ENCODE measurements at places on chromosomes 3 and 15.

DNA sequence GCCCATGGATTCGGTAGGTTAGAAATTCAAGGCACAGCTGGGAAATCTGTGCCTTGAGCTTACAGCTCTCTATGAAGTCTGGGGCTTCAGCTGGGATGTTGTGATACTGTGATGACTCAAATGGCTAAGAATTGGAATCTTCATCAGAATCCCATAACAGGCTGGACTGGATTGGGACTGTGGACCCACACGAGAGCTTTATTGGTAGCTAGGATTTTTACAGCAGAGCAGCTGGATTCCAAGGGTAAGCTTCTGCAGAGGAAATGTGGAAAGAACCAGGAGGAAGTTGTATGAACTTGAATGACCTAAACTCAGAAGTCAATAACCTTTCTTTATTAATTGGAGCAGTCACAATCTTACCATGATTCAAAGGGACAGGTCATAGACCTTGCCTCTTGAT, 1187.1 kb downstream of the ROBO1 start:
- DNase-seq, result no peak

- no peak for DNase-seq
Measured at GRCh38 chr3:25563601-25564000, 101.1 kb downstream of the TOP2B start.

DNA sequence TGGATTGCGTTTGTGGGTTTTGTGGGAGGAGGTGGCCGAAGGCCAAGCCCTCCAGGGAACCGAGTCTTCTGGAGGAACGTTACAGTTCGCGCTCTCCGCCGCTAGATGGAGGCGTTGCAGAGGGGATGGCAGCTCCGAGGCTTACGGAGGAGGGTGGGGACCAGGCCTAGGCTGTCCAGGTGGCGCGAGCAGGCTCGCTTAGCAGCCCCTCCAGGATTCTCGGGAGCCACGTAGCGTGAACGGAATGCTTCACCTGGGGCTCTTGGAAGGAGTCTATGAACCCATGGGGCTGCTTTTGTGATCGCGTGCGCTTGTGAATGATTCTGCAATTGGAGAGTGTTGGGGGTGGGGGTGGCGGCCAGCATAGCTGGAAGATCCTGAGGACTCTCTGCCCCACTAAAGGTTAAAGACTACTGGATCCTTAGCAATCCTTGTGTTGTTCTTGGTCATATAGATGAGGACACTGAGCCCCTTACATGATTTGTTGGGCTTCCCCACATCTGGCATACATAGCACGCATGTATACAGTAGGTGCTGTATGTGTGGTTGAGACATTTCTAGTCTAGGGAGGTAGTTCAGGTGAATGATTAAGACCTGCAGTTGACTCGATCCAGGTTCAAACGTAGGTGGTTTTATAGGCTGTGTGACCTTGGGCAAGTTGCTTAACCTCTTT, 25.7 kb downstream of the FAM3D start:
- peak; percentile 48 for DNase-seq

DNA sequence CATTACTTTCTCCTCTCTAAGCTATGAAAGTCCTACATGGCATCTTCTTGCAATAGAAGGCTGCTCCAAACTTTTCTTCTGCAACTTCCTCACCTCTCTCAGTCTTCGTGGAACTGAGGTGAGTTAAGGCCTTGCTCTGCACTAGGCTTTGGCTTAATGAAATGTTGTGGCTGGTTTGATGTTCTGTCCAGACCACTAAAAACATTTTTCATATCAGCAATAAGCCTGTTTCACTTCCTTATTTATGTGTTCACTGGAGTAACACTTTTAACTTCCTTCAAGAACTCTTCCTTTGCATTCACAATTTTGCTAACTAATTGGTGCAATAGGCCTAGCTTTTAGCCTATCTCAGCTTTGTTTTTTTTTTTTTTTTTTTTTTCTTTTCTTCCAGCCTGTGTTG, 335.3 kb upstream of the NECTIN3 start:
- DNase-seq, result no peak

DNA sequence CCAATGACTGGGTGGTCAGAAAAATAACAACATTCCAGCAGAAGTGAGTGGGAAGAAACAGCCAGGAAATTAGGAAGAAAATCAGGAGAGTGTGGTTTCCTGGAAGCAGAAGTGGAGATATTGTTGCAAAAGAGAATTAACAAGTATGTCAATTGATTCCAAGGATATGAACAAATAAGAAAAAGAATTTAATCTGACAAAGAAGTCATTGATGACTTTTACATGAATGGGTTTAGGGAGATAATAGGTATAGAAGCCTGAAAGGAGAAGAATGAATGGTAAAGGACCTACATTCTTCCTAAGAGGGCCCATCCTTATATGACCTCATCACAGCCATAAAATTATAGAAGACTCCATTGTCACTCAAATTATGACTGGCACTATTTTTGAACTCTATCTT, 1440.1 kb downstream of the OTOL1 start:
- no peak for DNase-seq

GRCh38 chr3:160081958-160082533, 93.4 kb downstream of the IL12A start:
- no peak for DNase-seq

- DNase-seq, result peak; percentile 48
Measured at GRCh38 chr3:12479919-12480427, 4.3 kb upstream of the TSEN2 start.

DNA sequence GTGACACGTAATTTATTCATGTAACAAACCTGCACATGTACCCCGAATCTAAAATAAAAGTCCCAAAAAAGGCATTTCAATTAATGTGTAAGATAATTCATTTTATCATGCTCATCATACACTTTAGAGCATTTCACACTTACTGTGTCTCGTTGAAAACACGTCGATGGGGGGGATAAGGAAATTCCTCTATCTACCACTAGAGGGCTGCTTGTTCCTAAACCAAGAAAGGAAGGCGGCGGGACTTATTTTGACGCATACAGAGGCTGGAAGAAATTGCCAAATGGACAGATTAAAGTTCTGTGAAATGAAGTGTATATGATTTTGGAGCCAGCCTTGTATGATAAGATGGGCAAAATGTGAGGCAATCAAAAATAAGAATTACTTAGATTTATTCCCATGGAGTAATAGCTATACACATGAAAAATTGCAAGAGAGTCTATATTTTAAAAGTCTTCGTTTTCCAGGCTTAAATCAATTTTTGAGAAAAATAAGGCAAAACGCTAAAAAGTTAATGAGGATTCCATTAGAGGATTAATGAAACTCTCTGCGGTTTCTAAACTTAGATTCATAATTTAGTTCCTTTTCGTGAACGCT, 346.8 kb downstream of the CNTN3 start:
- DNase-seq, result peak; percentile 61

DNA sequence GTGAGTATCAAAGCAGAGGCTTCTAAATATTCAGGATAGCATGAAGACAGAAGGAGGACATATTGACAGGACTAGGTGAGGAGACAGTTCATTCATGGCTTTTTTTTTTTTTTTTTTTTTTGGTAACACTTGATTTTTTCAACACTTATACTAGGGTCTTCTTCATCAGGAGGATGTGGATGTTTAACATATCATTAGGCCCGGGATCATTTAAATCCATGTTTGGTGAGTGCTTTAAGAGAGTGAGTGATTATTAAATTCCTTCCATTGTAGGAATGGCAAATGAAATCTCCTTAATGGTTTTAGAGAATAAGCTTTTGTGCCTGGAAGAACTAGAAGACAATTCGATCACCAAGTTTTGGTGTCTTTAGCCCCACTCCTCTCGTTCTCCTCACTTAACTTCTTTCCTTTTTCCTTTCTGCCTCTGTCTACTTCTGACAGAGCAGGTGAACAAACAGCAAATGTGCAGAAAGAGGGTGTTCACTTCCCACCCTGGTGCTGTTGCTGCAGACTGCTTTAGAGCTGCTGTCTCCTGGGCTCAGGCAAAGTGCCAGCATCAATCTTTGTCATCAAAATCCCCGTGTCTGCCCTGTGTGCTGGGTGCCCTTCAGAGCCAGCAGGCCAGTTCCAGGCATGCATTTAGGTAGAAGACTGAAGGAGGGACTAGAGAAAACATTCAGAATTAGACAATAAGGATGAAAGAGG, 35.6 kb upstream of the RAB11A start:
- DNase-seq, result no peak

DNA sequence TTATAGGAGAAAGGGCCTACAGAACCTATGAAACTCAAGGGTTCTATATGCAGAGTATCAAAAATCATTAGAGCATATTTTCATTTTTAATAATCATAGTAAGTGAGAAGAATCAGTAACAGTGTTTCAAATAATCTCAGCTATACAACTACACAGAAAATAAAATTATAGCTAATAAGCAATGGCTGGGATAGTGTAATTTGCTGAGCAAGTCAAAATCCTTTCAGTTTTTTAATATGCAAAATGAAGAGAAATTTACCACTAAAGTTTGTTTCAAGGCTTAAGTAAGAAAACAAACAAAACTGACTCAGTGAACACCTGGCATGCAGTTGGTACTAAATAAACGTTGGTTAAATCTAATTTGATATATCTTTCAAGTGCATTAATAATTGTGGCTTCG, 66.2 kb downstream of the EFL1 start:
- no peak for DNase-seq

DNA sequence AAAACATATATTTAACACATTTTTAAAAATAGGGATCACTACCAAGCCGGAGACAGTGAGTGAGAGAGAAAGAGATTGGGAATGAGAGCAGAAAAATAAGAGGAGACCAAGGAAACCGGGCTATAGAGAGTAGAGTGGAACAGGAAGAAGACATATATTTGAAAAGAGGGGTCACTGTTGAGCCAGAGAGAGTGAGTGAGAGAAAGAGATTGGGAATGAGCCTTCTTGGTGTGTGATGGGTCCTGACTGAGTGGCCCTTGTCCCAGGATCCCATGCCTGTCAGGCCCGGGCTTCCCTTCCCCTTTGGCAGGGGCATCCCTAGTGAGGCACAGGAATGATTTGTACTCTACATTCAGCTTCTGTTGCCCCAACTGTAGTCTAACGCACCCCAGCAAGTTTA, 646.6 kb downstream of the NTRK3 start:
- DNase-seq, result no peak

GRCh38 chr3:78823434-78823833, 944.4 kb downstream of the ROBO1 start:
- DNase-seq, result no peak

GRCh38 chr3:123013876-123014275, 13.7 kb downstream of the SEMA5B start:
- DNase-seq, result no peak

DNA sequence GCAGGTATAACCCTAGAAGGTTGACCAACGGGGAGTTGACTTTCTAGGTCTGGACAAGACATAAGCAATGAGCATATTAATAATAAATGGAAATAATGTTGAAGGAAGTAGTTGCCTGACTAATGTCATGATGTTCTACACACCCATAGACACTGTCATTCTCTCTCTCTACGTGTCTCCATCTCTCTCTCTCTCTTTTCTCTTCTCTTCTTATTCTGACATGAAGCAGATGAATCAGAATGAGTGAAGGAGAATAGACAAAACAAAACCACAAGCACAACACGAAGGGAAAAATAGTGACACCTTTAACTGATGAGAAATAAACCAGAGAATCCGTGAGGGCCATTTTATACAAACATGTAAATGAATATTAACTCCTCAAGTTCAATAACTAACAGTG, 26.7 kb upstream of the CCDC80 start:
- DNase-seq, result no peak

- no peak for DNase-seq
Measured at GRCh38 chr3:34889641-34890040, 749.7 kb upstream of the ARPP21 start.

DNA sequence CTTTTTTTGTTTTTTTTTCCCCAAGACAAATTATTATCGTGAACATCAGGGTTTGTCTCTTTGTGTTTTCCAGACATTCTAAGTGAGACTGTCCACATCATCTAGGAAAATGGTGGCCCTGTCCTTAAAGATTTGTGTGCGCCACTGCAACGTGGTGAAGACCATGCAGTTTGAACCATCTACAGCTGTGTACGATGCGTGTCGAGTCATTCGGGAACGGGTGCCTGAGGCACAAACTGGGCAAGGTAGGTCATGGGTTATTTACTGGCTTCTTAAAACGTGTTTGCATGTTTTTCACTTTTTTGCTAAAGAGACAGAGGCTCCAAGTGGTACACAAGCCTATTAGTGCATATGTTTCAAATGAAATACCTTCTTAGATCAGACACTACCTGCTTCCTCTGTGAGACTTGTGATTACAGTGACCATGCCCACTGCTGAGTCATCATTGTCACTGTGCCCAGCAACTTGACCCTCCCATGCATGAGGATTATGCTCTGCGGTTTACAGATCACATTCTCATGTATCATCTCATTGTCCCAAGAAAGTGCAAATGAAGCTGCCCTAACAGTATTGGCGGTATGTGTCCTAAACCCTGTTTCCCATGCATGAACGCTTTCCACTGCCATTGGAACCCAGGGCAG, 395.2 kb upstream of the TPM1 start:
- peak; percentile 46 for DNase-seq

DNA sequence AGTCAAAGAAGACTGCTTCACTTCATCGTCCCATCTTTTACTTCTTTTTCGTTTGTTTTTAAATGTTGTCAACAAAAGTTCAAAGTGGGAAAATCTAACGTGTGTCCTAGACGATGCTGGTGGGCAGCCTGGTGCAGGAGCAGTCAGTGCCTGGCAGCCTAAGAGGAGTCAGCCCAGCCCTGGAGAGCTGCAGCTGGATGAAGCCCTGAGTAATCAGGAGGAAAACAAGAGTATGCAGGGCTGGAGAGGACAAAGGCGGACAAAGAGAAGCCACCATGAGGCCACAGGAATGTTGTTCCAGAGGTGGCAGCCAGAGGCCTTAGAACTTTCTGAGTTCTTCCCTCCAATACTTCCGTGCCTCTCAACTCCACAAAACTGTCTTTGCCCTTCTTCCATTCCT, 5.7 kb downstream of the ADAMTS17 start:
- DNase-seq, result no peak

GRCh38 chr3:42873221-42873982, 2.3 kb downstream of the CYP8B1 start:
- no peak for DNase-seq

GRCh38 chr15:50758712-50759205, 6.7 kb downstream of the SPPL2A start:
- no peak for DNase-seq

DNA sequence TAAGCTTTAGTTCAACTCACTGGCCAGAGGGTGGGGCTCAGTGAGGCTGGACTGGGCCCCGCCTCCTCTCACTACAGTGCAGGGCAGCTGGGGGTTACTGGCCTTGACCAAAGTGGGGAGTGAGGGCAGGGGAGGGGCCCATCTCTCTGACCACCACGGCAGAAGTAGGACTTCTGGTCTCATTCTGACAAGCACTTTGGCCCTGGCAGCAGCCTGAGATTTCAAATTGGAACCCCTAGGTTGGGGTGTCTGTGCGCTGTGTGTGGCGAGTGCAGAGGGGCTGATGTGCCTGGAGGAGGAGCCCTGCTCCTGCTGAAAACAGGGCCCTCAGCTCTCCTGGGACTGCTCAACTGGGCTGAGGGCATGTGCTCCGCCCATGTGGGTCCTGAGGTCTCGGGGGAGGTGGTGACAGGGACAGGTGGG, 60.3 kb upstream of the RPL32 start:
- no peak for DNase-seq
